Stimulated activated CD8-positive, alpha-beta memory T cell treated with anti-CD3 and anti-CD28 coated beads, Interleukin-7, amount 100 ng/mL, for 1 hour (primary cell): ENCODE measurements at places on chromosomes 6 and 20.

DNA sequence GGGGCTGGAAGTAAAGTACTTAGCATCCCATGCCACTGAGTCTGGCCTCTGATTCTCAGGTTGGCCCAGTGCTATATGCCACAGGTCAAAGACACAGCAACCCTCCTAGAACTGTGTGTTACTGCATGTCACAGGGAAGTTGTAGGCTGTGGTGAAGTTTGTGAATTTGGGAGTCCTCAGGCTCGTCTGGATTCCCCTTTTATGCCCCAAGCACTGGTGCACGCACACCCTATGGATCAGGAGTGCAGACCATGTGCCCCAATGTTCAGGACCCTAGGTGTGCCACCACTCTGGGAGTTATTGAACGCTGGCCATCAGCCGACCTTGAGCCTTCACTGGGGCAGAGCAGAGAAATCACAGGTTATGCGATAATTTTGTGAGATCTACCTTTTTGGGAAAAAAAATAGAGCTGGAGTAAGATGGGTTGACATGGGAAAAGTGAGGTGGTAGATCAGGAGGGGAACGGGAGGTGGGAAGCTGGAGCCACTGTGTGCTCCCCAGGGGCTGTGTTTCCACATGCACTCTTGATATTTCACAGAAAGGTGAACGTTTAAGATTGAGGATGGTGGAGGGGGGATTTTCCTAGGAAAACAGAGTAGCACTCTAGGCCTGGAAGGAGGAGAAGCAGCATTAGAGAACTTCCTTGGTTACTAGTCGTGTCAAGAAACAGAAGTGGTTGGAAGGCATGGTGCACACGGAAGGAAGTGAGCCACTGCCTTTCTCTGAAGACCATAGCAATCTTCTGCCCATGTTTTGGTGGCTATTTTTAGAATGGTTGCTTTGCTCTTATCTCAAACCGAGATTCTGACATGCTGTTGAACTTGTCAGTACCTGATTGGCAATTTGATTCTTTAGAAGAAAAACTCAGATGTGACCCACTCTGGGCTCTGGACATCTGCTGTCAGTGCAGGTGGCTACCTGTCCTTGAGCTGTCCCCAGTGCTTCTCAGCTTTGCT is 44.1 kb downstream of the DUSP22 start:
- no peak for DNase-seq

DNA sequence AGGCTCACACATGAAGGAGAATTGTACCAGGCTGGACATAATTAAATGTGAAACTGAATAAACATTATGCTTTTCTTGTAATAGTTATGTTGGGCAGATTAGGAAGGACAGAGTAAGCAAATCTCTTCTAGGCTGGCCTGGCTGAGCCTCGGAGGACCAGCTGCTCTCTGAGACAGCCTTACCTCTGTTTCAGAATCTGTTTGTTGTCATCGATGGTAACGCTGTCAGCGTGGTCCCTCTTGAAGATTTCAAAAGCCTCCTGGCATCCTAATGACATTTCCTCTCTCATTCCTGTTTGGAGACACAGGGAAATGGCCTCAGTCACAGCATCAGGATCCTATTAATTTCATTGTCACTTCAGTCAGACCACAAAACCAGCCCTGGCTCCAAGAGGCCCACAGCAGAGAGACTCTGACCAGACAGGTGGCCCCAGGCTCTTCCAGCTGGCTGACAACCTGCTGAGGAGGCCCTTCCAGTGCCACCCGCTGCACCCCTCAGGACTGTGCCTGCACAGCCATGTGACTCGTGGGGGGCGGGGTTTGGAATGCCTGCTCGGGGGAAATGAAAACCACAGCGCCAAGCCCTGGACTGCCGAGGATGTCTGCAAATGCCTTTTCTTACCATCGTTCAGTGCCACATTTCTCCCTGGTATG is 108.5 kb upstream of the KCNK16 start:
- DNase-seq, result no peak

- no peak for DNase-seq
Measured at GRCh38 chr6:53151676-53152075, 3.0 kb upstream of the GCM1 start.

DNA sequence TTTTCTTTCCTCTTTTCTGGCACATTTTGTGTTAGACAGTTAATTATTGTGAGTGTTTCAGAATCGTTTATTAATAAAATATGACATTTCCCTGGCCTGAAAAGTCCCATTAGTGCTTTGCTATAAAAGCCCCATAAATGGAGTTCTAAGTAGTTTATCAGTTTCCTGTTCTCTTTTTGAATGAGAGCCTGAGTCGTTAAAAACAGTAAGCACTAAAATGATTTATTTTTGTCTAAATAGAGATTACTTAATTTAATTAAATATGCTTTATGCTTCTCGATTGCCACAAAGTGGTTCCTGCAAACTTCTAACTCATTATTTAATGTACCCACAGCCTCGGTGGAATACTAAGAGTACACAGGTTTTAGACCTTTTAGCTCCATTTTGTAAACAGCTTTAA is 577.9 kb downstream of the C6orf118 start:
- no peak for DNase-seq

- DNase-seq, result no peak
Measured at GRCh38 chr6:85680388-85680787, 37.7 kb upstream of the SYNCRIP start.

DNA sequence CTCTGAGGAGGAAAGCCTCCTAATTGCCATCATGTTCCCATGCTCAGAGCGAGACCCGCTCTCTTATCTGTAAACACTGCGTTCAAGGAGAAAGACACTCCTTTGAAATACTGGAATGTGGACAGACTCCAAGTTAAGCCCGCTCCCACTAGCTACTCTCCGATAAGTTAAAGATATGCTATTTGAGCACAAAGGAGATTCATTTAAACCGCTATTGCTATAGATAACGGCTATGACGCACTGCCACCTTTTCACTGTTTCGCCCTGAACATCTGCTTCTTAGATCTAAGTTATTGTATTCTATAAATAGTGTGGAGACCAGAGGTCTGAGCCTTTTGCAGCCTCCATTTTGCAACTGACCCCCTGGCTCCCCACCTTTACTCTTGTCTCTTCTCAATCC is 82.3 kb downstream of the GPX5 start:
- no peak for DNase-seq

- DNase-seq, result no peak
Measured at GRCh38 chr6:23305325-23305943, 736.1 kb downstream of the HDGFL1 start.
